ENCODE measurements at places on chromosomes 3 and 15. TPM values are rescaled to one million over a fixed set of nuclear protein-coding genes. Genes with fewer than 3 reads are reported as not detected.
A peak's percentile ranks its signal among the peaks of the same experiment; 100 is the strongest.

GRCh38 chr15:27967541-27967940 lies 131.6 kb downstream of the OCA2 start:
- no peak for DNase-seq

DNA sequence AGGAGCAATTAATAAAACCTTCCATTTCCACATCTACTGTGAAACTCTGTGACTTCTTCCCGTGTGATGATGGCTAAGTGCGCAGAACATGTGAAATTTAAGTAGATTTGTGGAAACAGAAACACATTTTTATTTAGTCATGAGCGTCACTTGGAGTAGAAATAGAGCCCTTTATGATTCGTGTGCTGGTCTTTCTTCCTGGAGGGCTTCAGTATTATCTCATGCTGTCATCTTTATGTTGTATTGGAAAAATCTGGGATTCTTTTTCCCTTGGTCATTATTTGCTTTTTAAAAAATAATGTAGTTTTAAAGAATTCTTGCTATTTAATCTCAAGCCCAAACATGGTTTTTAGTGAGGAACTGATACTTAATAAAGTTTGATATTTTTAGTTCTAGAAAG lies 284.0 kb upstream of the CTDSPL start:
- DNase-seq, result no peak

DNA sequence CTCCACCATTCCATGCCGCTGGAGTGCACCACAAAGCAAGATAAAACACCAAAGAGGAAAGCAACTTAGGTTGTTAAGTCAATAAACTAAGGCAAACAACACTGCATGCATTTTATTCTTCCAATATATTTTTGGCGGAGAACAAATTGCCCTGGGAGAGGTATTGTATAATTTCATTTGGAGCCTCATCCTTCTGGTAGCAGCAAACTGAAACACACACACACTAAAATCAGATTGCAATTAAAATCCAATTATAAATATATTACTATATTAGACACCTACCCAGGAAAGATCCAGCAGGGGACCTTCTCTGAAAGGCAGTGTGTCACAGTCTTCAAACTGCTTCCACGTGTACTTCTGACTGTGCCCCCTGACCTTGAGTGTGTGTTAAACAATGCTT lies 102.3 kb downstream of the RORA start:
- no peak for DNase-seq

DNA sequence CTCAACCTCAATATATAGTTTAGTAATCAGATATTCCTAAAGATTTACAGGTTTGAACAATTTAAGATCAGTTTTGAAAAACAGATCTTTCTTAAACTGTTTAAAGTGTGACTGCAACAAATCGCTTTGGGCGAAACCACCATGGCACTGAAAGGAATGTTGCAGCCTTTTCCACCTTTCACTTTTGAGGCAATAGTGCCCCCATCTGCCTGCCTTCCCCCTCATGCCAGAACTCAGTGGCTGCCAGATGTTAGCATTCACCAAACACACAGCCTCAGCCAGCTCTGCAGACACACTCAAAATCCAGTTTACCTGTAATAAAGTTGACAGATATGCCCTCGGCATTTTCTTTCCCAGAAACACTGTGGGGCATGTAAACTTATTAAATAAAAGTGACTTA lies 3.3 kb downstream of the LYSMD4 start:
- DNase-seq, result peak; percentile 47

- no peak for DNase-seq
These were observed 116.2 kb downstream of the NSUN3 start for GRCh38 chr3:94179059-94179458.

- DNase-seq, result no peak
These were observed 242.9 kb upstream of the ROPN1 start for GRCh38 chr3:124234852-124235252.

GRCh38 chr3:37148208-37148607 lies 26.2 kb downstream of the LRRFIP2 start:
- no peak for DNase-seq

- no peak for DNase-seq
These were observed 312.7 kb upstream of the DPH6 start for GRCh38 chr15:35858707-35859106.

DNA sequence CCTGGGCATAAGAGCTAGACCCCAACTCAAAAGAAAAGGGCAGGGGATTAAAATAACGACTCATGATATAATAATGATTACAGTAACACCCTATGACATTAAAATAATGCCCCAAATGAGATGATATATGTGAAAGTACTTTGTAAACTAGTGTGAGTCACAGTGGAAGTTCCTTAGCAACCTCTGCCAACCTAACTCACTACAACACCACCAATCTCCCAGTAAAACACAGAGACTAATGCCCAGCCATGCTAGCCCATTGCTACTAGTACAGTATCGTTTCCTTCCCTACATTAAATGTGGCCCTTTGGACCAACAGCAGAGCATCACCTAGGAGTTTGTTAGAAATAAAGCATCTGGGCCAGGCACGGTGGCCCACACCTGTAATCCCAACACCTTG lies 11.2 kb upstream of the ADAMTS7 start:
- no peak for DNase-seq

GRCh38 chr3:42012383-42012934 lies 50.6 kb upstream of the ULK4 start:
- no peak for DNase-seq

PLA1A gene
- polyA plus RNA-seq, result 0.91 TPM

HTR3E gene
- polyA plus RNA-seq, result not detected

ZNF502 gene
- 12.6 TPM for polyA plus RNA-seq

UBL7 gene
- 59.9 TPM for polyA plus RNA-seq

ARHGEF26 gene
- polyA plus RNA-seq, result 27.0 TPM

Measured in right lung (tissue), 10 donors.